ENCODE measurements at places on chromosomes 3 and 15.

GRCh38 chr3:146130881-146131371 lies 30.1 kb downstream of the PLOD2 start:
- H3K4me3 ChIP-seq, result no peak overlapping the region
- H3K4me1 ChIP-seq, result peaks cover 4% of the 10 kb centered on the region
- DNase-seq, result no peak
- no peaks in the 10 kb centered on the region for H3K27me3 ChIP-seq

GRCh38 chr3:177889161-177889560 lies 647.1 kb upstream of the KCNMB2 start:
- H3K36me3 ChIP-seq, result no peaks in the 10 kb centered on the region
- H3K4me1 ChIP-seq, result no peaks in the 10 kb centered on the region
- H3K27me3 ChIP-seq, result no peaks in the 10 kb centered on the region
- DNase-seq, result no peak
- H3K27ac ChIP-seq, result peak overlapping the region; percentile 14

DNA sequence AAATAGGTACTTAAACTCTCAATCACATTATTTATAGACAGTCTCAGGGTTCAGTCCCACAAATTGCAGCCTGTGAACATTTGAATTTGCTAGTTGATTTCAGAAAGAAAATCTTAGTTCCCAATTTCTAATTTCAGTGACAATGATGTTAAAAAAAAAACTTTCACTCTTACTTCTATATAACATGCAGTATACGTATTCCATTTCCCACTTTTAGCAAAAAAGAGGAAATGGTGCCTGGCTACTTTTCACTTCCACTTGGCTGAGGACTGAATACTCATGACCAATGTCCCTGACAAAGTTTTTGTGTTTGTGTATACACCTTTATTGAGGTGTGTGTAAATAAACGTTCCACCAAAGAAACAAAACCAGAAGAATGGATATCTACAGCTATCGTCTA lies 32.1 kb upstream of the XCR1 start:
- DNase-seq, result no peak
- no peaks in the 10 kb centered on the region for H3K36me3 ChIP-seq
- H3K27ac ChIP-seq, result no peak overlapping the region
- no peak overlapping the region for H3K4me3 ChIP-seq
- no peaks in the 10 kb centered on the region for H3K27me3 ChIP-seq
- peaks cover 38% of the 10 kb centered on the region for H3K4me1 ChIP-seq

DNA sequence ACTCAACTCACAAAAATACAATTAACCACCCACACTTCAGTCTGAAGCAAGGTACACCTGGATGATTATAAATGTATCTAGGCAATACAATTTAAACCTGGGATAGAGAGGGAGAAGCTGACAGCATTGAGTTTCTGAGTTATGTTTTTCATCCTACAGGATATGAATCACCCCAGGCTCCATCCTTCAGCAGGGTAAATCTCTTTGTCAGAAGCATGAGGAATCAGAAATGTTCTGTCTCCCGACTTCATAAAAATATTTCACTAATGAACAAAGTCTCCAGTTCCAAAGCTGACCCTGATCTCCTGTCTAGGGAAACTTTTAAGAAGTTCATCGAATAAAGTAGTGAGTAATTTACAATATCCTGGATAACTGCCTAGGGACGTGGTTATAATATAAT lies 25.5 kb upstream of the FRMD4B start:
- no peaks in the 10 kb centered on the region for H3K27me3 ChIP-seq
- H3K27ac ChIP-seq, result no peak overlapping the region
- no peaks in the 10 kb centered on the region for H3K4me1 ChIP-seq
- H3K36me3 ChIP-seq, result no peaks in the 10 kb centered on the region
- DNase-seq, result no peak

GRCh38 chr15:60009124-60009960 lies 5.2 kb downstream of the FOXB1 start:
- DNase-seq, result no peak
- no peaks in the 10 kb centered on the region for H3K36me3 ChIP-seq
- H3K4me3 ChIP-seq, result no peak overlapping the region
- no peaks in the 10 kb centered on the region for H3K4me1 ChIP-seq
- no peak overlapping the region for H3K27ac ChIP-seq

- H3K27ac ChIP-seq, result no peak overlapping the region
- H3K27me3 ChIP-seq, result no peaks in the 10 kb centered on the region
- peaks cover 27% of the 10 kb centered on the region for H3K4me1 ChIP-seq
- H3K4me3 ChIP-seq, result no peak overlapping the region
- DNase-seq, result no peak
These were observed 612.2 kb downstream of the RBMS3 start for GRCh38 chr3:29892976-29893554.

DNA sequence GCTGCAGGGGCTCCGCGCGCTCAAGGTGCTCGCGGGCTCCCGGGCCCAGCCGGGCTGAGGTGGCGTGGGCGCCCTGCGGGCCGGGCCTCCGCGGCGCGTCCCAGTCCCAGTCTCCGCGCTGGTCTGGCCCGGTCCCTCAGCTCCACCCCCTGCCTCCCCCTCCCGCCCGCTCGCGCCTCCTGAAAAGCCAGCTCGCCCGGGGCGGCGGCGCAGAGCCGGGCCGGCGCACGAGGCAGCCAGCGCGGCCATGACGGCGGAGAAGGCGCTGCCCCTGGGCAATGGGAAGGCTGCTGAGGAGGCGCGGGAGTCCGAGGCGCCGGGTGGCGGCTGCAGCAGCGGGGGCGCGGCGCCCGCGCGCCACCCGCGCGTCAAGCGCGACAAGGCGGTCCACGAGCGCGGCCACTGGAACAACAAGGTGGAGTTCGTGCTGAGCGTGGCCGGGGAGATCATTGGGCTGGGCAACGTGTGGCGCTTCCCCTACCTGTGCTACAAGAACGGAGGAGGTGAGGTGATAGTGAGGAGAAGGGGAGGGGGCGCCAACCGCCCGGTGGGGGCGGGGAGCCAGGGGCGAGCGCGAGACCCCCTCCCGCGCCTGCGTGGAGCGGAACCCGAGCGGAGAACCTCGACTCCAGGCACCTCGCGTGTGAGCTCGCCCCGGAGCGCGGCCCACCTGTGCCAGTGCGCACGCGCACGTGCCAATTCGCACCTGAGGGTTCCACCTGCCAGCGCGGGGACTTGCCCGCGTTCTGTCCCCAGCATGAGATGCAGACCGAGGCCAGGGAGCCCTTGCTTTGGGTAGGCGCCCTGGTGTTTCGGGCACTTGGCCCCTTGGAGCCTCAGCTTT lies at the start of gene SLC6A11:
SLC6A11 (plus strand) TSS at position 210 of the 844 bp plus-strand sequence; CDS start at position 248, 38 bp downstream.
- peaks cover 10% of the 10 kb centered on the region for H3K4me1 ChIP-seq
- peak within 1 kb of the TSS; percentile 36 for H3K4me3 ChIP-seq
- H3K27ac ChIP-seq, result no peak within 1 kb of the TSS
- no peak for DNase-seq
- H3K36me3 ChIP-seq, result no peaks in the 10 kb centered on the region

GRCh38 chr15:46617507-46617906 lies 982.7 kb downstream of the SQOR start:
- H3K4me1 ChIP-seq, result no peaks in the 10 kb centered on the region
- H3K36me3 ChIP-seq, result no peaks in the 10 kb centered on the region
- no peak for DNase-seq
- H3K27me3 ChIP-seq, result no peaks in the 10 kb centered on the region

- H3K4me1 ChIP-seq, result no peaks in the 10 kb centered on the region
- no peak overlapping the region for H3K27ac ChIP-seq
- no peaks in the 10 kb centered on the region for H3K36me3 ChIP-seq
These were observed 31.7 kb downstream of the GPR149 start for GRCh38 chr3:154398084-154398967.

DNA sequence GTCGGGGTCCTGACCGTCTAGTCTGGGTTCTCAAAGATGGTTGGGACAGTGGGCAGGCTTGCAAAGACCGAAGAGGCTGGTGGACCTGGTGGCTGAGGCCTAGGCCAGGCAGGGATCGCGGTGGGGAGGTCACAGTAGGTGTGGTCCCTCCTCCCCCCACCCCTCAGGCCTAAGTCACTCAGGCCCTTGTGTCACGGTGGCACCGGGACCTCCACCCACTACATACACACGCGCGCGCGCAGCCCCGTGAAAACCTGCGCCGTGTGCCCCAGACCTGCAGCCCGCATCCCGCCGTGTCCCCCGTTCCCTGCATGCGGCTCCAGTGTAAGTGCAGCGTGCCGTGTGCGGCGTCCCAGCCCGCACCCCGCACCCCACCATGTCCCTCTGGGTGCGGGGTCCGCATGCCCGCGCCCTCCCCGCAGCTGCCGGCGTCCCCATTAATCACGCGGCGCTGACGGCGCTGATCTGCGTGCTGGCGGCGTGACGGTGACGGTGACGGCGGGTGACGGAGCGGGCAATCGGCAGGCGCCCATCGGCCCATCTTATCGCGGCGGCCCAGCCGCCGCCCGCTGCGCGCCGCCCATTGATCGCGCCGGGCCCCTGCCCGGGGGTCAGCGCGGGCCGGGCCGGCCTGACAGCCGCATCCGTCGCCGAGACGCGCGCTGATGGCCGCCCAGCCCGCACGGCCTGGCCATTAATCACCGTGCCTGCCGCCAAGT lies 24.4 kb downstream of the SEC61A1 start:
- peak overlapping the region; percentile 64 for H3K27ac ChIP-seq
- no peaks in the 10 kb centered on the region for H3K27me3 ChIP-seq
- H3K4me1 ChIP-seq, result peaks cover 24% of the 10 kb centered on the region
- peak overlapping the region; percentile 62 for H3K4me3 ChIP-seq
- H3K36me3 ChIP-seq, result no peaks in the 10 kb centered on the region

DNA sequence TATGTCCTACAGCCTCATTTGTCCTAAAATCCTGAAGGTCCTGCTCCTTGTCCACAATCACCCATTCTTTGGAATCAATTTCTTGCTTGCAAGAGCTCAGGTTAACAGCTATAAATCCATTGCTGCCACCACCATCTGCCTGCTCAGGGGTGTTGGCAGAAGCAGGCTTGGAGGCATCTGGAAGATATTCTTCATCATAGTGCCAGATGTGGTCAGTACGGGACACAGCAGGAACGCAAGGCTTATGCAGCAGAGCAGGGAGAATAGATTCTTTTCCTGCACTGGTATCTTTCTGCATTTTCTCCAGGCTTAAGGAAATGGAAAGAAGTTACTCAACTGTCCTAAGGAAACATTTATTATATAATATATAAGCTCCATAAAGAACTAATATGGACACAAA lies 38.5 kb upstream of the CDAN1 start:
- H3K27me3 ChIP-seq, result no peaks in the 10 kb centered on the region
- no peak overlapping the region for H3K4me3 ChIP-seq
- H3K27ac ChIP-seq, result no peak overlapping the region
- H3K36me3 ChIP-seq, result peaks cover 8% of the 10 kb centered on the region
- no peak for DNase-seq
- peaks cover 4% of the 10 kb centered on the region for H3K4me1 ChIP-seq

- peaks cover 4% of the 10 kb centered on the region for H3K27me3 ChIP-seq
- no peaks in the 10 kb centered on the region for H3K36me3 ChIP-seq
- no peaks in the 10 kb centered on the region for H3K4me1 ChIP-seq
- H3K27ac ChIP-seq, result no peak overlapping the region
- no peak overlapping the region for H3K4me3 ChIP-seq
These were observed 87.0 kb downstream of the SV2B start for GRCh38 chr15:91186904-91187656.

GRCh38 chr3:105511031-105511430 lies 144.3 kb downstream of the ALCAM start:
- no peak overlapping the region for H3K4me3 ChIP-seq
- no peak for DNase-seq
- no peaks in the 10 kb centered on the region for H3K36me3 ChIP-seq
- H3K27ac ChIP-seq, result no peak overlapping the region
- H3K4me1 ChIP-seq, result no peaks in the 10 kb centered on the region
- no peaks in the 10 kb centered on the region for H3K27me3 ChIP-seq

DNA sequence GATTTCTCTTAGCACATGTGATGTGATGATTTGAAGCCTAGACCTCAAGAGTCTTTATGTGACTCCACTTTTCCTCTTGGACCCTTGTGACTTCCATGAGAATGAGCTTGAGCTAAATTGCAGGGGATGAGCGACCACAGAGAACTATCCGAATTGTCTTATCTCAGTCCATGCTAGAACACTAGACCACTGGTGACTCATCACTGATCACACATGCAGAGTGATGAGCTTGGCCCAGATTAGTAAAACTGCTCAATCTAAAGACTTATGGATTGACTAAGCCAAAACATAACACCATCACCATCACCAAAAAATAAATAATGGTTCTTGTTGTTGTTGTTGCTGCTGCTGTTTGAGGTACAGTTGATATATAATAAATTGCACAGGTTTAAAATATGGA lies 114.1 kb upstream of the CFAP20DC start:
- H3K27me3 ChIP-seq, result no peaks in the 10 kb centered on the region
- no peak for DNase-seq
- H3K36me3 ChIP-seq, result no peaks in the 10 kb centered on the region
- no peak overlapping the region for H3K4me3 ChIP-seq

- no peak overlapping the region for H3K27ac ChIP-seq
- H3K4me3 ChIP-seq, result no peak overlapping the region
- no peaks in the 10 kb centered on the region for H3K27me3 ChIP-seq
- H3K36me3 ChIP-seq, result no peaks in the 10 kb centered on the region
- no peaks in the 10 kb centered on the region for H3K4me1 ChIP-seq
These were observed 596.6 kb upstream of the NR2F2 start for GRCh38 chr15:95733931-95734330.

DNA sequence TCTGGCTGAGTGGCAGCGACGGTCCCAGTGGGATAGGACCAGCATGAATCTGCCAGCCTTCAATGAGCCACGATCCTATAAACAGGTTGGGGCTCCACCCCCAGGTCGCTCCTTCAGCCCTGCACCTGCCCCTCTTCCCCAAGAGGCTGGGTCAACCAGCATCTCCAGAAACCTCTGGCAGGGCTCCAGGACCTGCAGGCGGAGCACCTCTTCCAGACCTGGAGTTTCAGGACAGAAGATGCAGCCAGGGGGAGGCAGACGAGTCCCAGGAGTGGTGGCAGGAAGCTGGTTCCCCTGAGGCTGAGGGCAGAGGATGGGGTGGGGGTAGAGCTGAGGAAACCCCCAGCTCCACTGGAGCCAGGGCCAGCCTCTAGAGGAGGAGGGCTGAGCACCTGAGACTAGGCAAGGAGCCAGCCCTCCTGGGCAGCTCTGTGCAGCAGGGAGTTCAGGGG lies at the start of gene PLA2G4D:
PLA2G4D (minus strand) TSS at position 51 of the 452 bp plus-strand sequence. CDS start 103 bp downstream, outside the sequence.
- peaks cover 7% of the 10 kb centered on the region for H3K4me1 ChIP-seq
- H3K27ac ChIP-seq, result no peak within 1 kb of the TSS
- H3K27me3 ChIP-seq, result peaks cover 1% of the 10 kb centered on the region

DNA sequence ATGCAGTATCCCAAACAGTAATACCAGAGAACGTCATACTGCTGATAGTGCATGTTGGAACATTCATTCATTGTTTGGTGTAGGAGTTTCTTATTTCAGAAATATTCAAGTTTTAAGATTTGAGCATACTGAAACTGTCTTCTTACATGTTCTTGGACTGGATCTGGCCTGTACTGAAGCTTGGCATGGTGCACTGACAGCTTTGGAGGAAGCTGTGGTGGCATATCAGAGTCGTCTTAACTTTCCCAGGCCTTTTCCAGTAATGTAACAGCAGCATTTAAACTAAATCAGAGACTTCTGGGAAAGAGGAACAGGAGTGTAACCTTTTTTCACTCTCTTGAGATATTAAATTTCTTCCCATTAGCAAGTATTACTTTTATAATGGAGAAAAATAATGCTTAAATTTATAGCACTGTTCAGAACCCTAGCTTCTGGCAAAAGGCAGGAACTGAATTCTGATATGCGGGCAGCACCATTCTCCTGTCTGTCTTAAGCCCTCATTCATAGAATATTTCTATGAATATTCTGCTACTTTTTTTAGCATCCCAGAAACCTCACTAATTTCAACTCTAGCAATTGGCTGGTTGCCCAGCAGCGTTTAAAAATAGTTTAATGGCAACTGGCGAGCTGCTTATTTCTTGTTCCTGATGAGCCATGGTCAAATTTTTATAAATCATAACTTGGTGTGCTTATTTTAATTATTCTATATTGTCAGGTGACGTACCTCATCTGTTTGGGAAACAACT lies 31.1 kb downstream of the DNAJC13 start:
- peak; percentile 75 for DNase-seq
- H3K4me1 ChIP-seq, result peaks cover 60% of the 10 kb centered on the region
- H3K27me3 ChIP-seq, result no peaks in the 10 kb centered on the region
